ENCODE measurements at places on chromosomes 6 and 20.

DNA sequence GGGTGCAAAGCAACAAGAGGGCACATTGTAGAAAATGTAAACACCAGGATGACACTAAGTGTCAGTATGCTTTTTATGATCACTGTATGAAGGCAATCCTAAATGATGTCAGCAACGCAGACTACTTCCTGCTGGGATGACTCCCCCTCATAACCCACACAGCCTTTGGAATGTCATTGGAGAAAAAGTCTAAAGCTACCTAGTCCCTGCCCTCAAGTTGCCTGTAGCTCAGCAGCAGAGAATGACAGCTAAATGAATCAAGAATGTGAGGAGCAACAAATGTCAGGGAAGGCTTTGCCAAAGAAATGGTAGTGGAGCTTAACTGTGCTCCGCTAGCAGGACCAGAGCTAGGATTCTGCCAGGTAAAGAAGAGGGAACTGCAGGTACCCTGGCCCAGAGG lies 555.6 kb downstream of the CD83 start:
- no peak for DNase-seq

DNA sequence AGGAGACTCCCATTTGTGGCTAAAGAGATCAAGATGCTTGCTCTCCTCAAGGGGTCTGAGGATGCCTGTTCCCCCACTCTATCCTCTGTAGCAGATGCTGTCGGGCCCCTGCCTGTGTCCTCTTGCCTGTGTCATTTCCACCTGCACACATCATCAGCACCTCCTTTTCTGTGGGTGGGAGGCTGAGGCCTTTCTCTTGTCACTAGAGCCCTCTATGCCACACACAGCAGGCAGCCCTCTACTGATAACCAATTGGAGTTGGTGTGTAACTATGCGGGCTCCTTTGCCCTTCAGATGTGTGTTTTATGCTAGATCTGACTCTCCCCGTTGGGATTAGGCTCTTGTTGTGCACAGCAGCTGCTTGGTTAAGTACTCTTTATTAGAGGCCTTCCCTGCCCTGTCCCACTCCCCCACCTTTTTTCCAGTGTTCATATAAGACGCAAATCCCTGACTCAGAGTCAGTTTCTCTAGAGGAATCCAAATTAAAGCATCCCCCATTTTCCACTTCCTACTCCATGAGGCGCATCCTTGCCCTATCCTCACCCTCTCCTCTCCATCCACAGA lies 7.7 kb downstream of the TREML2 start:
- no peak for DNase-seq

GRCh38 chr6:10250655-10251220 lies 164.1 kb downstream of the TFAP2A start:
- DNase-seq = no peak

DNA sequence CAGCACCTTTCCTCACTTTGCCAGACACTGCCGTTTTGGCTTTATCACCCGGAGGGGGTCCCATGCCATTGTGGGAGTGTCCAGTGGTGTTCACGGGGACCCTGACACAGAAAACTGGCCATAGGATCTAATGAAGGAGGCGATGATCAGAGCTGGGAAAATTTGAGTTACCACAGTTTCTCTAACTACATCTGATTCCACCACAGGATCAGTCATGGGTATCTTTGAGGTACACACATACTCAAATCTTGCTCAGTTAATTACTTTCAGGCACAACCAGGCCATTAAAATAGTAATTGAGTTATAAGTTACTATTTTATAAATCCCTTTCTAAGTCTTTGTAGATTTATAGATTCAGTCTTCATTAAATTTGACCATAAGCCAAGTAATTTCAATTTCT lies 215.1 kb downstream of the PRL start:
- DNase-seq = no peak

DNA sequence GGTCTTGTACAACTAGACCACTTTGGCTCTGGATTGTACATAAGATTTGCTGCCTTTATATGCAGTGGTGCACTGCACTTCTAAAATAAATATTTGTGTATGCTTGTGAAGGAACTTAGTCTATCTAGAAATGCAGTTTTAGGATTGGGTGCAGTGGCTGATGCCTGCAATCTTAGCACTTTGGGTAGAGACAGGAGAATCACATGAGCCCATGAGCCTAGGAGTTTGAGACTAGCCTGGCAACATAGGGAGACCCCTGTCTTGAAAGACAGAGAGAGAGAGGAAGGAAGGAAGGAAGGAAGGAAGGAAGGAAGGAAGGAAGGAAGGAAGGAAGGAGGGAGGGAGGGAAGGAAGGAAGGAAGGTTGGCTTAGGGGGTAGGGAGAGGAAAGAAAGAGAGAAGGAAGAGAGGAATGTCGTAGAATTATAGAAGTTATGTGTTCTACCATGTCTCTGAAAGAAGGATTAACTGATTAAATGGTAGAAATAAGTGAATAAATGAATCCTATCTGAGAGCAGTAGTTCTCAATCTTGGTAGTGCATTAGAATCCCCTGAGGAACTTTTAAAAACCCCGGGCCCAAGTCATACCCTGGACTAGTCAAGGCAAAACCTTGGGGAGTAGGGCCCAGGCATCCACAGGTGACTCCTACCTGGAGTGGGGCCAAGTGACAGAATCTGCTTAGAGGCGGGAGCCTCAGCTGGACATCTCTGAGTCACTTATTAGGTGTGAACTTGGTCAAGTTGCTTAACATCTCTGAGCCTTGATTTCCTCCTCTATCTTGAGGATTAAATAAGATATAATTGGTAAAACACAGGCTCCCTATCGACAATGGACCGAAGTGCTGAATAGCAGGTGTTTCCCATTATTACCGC lies 130.3 kb downstream of the ZNF217 start:
- no peak for DNase-seq

GRCh38 chr20:47951521-47951971 lies 166.3 kb upstream of the SULF2 start:
- no peak for DNase-seq

- no peak for DNase-seq
Observed at GRCh38 chr6:29726001-29726400, 2.8 kb downstream of the HLA-F start.

DNA sequence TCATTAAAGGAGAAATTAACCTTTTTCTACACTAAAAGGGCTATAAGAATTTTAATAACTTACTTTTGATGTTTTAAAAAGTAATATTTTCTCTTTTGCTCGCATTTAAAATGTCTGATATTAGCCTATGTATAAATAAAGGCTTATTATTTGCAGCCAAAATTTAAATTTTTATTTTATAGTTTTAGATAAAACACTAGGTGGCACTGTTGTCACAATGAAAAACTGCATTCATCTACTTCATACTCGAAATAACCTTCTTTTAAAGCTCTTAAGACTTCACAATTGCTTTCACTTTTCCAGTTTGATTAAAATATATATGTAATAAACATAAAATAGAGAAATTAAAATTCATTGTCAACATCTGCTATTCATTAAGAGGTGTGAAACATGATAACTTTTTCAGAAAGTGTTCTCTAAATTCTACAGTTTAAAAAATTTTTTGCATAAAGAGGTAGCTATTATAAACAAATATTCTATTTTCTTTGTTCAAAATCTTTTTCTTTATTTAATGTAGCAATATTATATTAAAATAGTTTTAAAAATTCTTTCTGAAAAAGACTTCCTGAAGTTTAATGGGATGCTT lies 78.8 kb upstream of the DEFB112 start:
- no peak for DNase-seq

DNA sequence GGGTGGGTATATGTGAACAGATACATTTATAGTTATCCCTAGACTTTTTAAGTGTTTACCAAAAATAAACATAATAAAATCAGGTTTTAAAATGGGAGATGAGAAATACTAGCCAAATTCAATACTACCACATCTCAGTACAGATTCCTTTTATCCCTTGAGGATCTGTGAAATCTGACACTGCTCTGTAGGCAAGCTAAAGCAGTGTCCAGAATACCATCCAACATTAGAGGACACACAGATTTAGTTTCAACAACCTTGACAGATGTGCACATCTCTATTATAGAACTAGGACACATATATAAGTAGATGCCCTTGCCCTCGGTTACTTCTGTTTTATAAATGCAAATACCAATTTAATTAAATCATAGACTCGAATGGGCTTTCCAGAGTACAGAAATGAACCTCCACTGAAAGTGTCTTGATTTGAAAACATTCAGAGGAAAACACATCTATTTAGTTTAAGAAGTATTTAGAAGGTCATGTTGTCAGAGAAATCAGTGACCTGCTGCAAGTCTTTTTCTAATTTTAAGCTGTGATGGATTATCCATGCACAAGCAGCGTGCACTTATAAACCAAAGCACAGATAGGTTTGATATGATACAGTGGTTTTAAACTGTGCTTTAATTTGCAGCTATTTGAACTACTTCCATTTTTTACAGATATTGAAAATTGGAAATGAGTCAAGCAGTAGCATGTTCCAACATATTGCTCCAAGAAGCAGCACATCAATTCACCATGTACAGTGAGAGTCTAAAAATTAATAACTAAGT lies 156.3 kb upstream of the EPHA7 start:
- no peak for DNase-seq

DNA sequence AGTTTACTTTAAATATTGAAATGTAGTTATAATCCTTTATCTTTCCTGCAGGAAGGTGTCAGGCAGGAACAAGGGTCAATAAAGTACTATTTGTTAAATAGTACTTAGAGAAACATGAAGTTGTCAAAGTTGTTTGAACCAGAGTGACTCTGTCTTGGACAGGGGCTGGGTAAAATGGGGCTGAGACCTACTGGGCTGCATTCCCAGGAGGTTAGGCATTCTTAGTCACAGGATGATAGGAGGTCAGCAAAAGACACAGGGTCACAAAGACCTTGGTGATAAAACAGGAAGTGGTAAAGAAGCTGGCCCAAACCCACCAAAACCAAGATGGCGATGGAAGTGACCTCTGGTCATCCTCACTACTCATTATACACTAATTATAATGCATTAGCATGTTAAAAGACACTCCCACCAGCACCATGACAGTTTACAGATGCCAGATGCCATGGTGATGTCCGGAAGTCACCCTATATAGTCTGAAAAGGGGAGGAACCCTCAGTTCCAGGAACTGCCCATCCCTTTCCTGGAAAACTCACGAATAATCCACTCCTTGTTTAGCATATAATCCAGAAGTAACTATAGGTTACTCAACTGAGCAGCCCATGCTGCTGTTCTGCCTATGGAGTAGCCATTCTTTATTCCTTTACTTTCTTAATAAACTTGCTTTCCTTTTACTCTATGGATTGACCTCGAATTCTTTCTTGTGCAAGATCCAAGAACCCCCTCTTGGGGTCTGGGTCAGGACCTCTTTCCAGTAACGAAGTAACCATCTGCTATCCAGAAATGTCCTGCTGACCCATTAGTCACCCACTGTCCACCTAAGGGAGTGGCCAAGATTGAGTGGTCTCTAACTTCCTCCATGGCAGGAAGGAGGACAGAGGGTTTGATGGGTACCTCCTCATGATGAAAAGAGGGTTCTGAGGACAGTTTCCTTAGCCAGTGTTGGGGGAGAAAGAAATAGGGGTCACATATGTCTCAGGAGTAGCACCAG lies 19.6 kb downstream of the SLC22A2 start:
- DNase-seq = no peak

- DNase-seq = no peak
Observed at GRCh38 chr6:169568314-169569087, 133.3 kb downstream of the WDR27 start.

- DNase-seq = no peak
Observed at GRCh38 chr20:41746635-41747034, 128.5 kb upstream of the CHD6 start.

DNA sequence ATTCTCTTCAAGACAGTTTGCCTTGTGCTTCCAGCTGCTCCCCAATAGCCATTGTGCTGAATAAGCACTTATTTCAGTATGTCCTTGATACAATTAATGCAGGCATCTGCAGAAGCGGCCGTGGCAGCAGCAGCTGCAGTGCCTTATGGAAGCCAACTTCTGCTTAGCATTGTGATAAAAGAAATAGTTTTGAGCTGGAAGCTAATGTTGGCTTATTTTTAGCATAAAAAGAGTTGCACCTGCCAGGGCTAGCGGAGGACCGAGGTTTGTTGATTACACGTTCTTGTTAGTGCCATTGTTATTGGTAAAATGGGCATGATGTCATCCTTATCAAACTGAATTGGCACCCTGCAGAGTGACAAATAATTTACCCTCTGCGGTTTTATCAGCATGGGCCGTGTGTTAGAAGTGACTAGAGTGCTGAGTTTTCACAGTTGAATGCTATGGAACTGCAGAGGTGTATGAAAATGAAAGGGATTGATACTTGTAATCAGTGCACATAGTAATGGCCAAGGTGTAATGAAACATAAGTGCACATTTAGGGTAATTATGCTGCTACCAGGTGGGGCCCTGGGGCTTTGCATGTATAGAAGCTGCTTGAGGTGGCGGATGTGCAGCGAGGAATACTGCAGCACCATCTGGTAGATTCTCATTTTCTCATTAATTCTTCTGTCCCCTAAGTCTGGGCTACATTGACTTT lies 334.3 kb downstream of the CDKAL1 start:
- DNase-seq = no peak

DNA sequence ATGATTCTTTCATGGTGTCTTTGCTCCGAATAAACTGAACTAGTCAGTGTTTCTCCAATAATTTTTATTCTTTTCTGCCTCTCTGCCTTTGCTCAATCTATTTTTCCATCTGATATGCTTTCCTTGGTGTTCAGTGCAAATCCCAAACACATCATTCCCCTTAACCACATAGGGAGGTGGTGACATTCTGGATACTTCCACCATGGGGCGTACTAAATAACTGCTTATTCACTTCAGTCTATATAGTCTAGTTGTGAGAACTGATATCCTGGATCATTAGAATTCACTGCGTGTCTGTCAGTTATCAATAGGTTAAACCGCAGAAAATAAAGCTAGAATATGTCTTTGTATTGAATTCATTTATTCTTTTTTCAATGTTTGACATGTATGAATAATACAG lies 83.1 kb downstream of the KCNQ5 start:
- DNase-seq = no peak

- DNase-seq = no peak
Observed at GRCh38 chr6:155121699-155122098, 126.6 kb downstream of the TIAM2 start.

DNA sequence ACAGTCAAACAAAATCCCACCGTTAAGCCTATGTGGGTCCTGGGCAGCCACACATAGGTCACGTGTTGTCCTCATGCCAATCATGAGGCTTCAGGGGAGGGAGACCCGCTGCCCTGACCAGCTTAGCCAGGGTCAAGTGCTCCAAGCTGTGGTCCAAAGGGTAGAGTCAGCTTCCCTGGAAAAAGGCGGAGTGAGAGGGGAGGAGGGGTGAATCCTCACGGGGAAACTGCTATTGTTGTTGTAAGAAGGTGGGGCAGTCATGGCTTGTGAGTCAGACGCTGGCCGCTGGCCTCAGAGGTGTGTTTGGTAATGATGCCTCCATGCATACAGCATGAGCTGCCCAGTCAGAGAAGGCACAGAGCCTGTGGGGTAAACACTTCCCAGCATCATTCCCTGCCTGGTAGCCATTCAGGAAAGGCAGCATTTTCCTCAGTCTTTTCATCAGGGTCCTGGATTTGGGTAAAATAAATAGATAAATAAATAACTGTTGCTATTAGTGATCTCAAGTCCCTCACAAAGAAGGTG lies 8.7 kb downstream of the CST3 start:
- DNase-seq = no peak

- DNase-seq = no peak
Observed at GRCh38 chr20:1267161-1267560, 1.1 kb downstream of the SNPH start.

All from stimulated activated CD8-positive, alpha-beta memory T cell treated with anti-CD3 and anti-CD28 coated beads, Interleukin-15, amount 100 ng/mL, for 24 hours (primary cell).